ENCODE measurements at places on chromosomes 16 and 17.

GRCh38 chr17:77422104-77422747 lies 281.5 kb downstream of the SEC14L1 start:
- no peak for DNase-seq

- no peak for DNase-seq
Observed at GRCh38 chr16:25114121-25114520, 2.6 kb downstream of the LCMT1 start.

- DNase-seq = no peak
Observed at GRCh38 chr17:62791767-62792446, 16.2 kb downstream of the MARCHF10 start.

DNA sequence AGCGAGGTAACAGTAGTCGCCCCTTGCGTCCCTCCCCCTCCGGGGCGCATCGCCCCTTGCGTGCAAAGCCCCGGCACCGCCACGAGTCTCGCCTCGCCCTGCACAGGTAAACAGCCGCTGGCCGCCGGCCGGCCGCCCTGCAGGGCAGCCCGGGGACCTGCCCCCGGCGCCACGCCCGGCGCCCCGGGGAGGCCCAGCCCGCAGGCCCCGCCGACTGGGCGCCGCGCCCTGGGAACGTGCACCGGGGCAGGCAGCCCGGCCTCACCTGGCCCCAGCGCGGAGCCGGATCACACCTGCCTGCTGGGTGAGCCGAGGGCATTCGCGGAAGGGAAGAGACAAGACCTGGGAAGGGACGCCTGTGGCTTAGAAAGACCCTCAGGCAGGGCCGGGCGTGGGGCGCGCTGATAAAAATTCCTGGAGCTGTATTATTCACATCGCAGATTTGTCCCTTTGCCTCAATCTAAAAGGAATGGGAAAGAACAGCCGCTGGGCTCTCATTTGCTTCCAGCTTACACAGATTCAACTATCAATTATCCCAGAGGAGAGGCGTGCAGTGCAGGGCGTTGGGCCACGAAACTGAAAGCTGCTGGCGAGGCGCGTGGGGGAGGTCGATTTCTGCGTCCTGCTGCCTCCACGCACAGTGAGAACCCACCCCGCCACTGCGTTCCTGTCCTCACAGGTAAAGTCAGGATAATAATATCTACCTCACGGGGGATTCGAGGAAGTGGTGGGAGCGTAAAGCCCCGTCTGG lies 451.9 kb downstream of the SLC39A11 start:
- DNase-seq = no peak

- DNase-seq = no peak
Observed at GRCh38 chr16:66605979-66606751, 1.7 kb downstream of the CMTM3 start.
